ENCODE measurements at places on chromosomes 4 and X.
A peak's percentile ranks its signal among the peaks of the same experiment; 100 is the strongest.

GRCh38 chr4:1713003-1713851 lies 1.1 kb upstream of the SLBP start:
- H3K4me3 ChIP-seq, result peak overlapping the region; percentile 86
- DNase-seq, result no peak
- H3K36me3 ChIP-seq, result peaks cover 27% of the 10 kb centered on the region
- peaks cover 7% of the 10 kb centered on the region for H3K4me1 ChIP-seq

DNA sequence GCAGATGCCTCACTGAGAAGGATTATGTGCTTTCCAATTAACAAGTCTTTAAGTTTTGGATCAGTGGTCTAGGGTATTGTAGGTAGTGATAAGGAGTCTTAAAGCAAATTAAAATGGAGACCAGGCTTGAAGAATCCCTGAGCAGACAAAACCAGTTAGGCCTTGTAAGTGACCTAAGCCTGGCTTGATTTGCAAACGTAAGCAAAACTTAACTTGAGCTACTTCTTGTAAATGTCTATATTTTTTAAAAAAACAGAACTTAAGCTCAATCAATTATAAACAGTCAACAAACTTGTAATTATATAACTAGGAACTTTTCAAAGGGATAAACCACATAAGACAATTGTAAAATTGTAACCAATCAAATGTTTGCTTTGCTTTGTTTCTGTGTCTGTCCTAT lies 72.7 kb upstream of the NALF2 start:
- no peak overlapping the region for H3K4me3 ChIP-seq
- H3K36me3 ChIP-seq, result no peaks in the 10 kb centered on the region
- no peak overlapping the region for H3K27ac ChIP-seq
- H3K4me1 ChIP-seq, result no peaks in the 10 kb centered on the region
- peaks cover 56% of the 10 kb centered on the region for H3K27me3 ChIP-seq

- no peaks in the 10 kb centered on the region for H3K36me3 ChIP-seq
- H3K4me1 ChIP-seq, result peaks cover 7% of the 10 kb centered on the region
- no peak overlapping the region for H3K27ac ChIP-seq
These were observed 297.2 kb downstream of the UNC5C start for GRCh38 chr4:95251568-95251967.

GRCh38 chr4:175469514-175469913 lies 342.6 kb downstream of the GPM6A start:
- H3K36me3 ChIP-seq, result peaks cover 6% of the 10 kb centered on the region
- H3K4me3 ChIP-seq, result no peak overlapping the region
- H3K4me1 ChIP-seq, result peaks cover 30% of the 10 kb centered on the region
